Endothelial cell of umbilical vein (primary cell): ENCODE measurements at places on chromosomes 6 and 20. TPM values are rescaled to one million over a fixed set of nuclear protein-coding genes. Genes with fewer than 3 reads are reported as not detected.

GRCh38 chr6:30832864-30833263, 51.5 kb upstream of the DDR1 start:
- H3K4me3 ChIP-seq = no peak overlapping the region
- H3K4me1 ChIP-seq = peaks cover 8% of the 10 kb centered on the region
- no peaks in the 10 kb centered on the region for H3K36me3 ChIP-seq
- H3K27me3 ChIP-seq = peaks cover 7% of the 10 kb centered on the region
- no peak overlapping the region for H3K27ac ChIP-seq

The ECT2L gene
- total RNA-seq = not detected in 2 replicates

The CCDC170 gene
- total RNA-seq = 0.07 and 0.53 TPM in 2 replicates

The AP5S1 gene
- total RNA-seq = 19.2 and 22.0 TPM in 2 replicates

DNA sequence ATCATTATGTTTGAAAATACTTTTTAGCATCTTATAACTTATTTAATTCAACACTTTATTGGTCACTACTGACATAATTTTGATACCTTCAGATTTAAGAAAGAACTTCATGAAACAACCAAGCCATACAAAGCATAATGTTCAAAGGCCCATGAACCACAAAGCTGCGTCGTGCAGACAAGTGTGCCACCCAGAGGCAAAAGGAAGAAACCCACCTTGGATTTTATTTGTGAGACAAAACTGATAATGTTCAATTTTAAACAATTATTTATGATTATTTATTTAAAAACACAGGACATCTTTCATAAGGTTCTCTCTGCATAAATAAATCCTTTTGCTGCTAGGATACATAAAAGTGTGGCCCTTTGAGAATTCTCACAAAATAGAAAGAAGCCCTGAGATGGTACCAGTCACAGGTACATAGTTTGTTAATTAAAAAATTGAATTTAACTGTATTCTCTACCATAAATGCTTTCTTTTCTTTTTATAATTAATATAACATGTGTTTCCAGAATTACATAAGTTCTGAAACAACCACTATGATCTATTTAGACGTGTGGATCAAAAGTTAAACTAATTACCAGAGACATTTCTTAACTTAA, 143.7 kb downstream of the RALGAPA2 start:
- H3K4me3 ChIP-seq = no peak overlapping the region
- no peak overlapping the region for H3K27ac ChIP-seq
- no peaks in the 10 kb centered on the region for H3K4me1 ChIP-seq
- H3K36me3 ChIP-seq = peaks cover 2% of the 10 kb centered on the region
- peak; percentile 42 for DNase-seq

DNA sequence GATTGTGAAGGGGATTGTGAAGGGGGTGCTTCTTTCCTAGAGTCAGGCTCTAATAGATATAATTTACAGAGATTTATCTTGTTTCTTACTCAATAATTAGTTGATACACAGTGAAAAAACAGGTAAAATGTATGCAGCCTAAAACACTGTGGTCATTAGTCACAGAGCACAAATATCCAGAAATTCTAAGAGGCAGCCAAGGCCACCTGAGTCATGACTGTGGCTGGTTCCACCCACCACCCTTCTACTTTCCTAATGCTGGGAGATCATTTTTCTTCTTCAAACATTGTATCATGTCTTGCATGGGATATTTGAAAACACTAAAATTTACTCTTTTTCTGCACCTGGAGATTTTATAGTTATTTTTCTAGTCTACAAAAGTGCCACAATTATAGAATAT, 181.6 kb downstream of the OTOR start:
- H3K27me3 ChIP-seq = no peaks in the 10 kb centered on the region
- DNase-seq = no peak
- no peaks in the 10 kb centered on the region for H3K4me1 ChIP-seq
- no peaks in the 10 kb centered on the region for H3K36me3 ChIP-seq
- H3K27ac ChIP-seq = no peak overlapping the region
- H3K4me3 ChIP-seq = no peak overlapping the region

DNA sequence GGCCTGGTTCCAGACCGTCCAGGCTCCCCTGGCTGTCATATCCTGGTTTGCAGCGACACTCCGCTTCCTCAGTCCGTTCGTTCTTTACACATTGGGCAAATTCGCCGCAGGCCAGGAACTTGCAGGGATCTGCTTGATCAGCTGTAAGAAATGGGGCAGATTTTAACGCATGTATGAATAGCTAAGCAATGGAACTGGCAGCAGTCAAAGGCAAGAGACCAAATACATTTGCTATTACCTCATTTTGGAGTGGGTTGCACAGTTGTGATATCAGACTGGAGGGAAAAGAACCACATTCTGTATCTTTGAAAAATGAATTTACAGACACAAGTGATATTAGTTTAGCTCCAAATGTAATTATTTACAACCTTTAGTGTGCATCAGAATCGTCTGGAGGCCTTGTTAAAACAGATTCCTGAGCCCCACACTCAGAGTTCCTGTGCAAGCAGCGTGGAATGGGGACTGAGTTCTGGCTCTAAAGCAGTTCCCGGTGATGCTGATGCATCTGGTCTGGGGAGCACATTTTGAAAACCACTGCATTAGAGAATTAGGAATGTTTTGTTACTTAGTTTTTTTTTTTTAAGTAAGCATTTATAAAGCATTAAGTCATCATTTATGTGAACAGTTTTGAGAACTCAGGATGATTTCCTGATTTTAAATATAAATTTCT, 141.3 kb downstream of the IMPG1 start:
- no peaks in the 10 kb centered on the region for H3K36me3 ChIP-seq
- H3K4me3 ChIP-seq = no peak overlapping the region
- no peak overlapping the region for H3K27ac ChIP-seq
- no peaks in the 10 kb centered on the region for H3K27me3 ChIP-seq
- H3K4me1 ChIP-seq = peaks cover 4% of the 10 kb centered on the region
- DNase-seq = no peak

The DNAH8 gene
- total RNA-seq = 0.29 and 0.97 TPM in 2 replicates

The PTPRT gene
- not detected in 2 replicates for total RNA-seq

DNA sequence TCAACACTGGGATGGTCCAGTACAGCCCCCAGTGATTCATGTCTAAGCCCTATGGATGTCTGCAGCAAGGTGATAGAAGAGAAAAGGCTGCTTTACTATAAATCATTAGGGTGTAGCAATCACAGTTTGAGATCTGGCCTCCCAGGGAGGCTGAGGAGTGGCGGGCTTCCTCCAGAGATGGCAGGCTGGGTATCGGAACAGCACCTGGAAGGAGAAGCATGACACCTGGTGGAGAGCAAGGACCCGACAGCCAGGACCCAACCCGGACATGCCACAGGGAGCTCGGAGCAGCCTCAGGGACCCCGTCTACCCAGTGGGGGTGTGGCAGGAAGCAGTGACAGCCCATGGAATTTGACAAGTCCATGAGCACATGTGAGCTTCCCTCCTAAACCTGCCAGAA, 114.8 kb upstream of the CD93 start:
- H3K36me3 ChIP-seq = no peaks in the 10 kb centered on the region
- H3K4me3 ChIP-seq = no peak overlapping the region
- no peaks in the 10 kb centered on the region for H3K27me3 ChIP-seq

The PSORS1C2 gene
- total RNA-seq = not detected in 2 replicates

DNA sequence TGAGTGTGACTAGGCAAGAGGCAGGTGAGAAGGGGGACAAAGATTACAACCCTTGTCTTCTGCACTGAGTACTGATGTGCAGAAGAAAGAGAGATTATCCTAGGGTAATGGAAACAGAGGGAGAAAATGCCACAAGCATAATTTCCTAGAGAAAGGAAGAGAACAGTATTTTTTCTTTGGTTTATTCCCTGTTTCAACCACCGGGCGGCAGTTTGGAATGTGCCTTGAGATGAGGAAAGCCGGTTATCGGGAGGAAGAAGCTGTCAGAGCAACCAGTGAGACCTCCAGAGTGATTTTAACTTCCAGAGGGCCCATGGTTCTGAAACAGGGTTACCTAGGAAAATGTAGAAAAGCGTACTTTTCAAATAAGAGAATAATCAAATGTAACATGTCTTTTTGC, 121.4 kb downstream of the REV3L start:
- H3K27me3 ChIP-seq = no peaks in the 10 kb centered on the region
- H3K4me3 ChIP-seq = no peak overlapping the region
- peaks cover 2% of the 10 kb centered on the region for H3K36me3 ChIP-seq
- DNase-seq = peak; percentile 46
- H3K4me1 ChIP-seq = no peaks in the 10 kb centered on the region
- no peak overlapping the region for H3K27ac ChIP-seq

DNA sequence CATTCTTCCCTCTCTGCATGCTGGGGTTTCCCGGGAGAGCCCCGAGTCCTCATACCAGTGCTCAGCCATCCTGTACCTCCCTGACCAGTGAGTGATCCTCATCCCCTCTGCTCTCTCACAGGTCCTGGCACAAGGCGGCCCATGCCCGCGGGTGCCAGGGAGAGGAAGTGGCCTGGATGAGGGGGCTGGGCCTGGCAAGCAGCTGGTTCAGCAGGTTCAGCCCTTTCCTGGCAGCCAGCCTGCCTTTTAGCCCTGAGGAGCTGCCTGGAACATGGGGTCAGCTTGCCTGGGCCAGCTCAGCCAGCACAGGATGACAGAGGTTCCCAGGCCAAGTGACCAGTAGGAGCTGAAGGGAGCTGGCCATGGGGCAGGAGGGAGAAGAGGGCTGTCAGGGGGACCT, 10.9 kb downstream of the MOCS1 start:
- no peak for DNase-seq
- H3K4me3 ChIP-seq = no peak overlapping the region
- H3K27ac ChIP-seq = no peak overlapping the region
- no peaks in the 10 kb centered on the region for H3K27me3 ChIP-seq

The MYH7B gene
- total RNA-seq = 0.07 TPM in 1 of 2 replicates, not detected in the other

GRCh38 chr6:47336334-47336733, 26.6 kb upstream of the TNFRSF21 start:
- no peak overlapping the region for H3K27ac ChIP-seq
- peaks cover 2% of the 10 kb centered on the region for H3K27me3 ChIP-seq
- DNase-seq = no peak
- no peak overlapping the region for H3K4me3 ChIP-seq

DNA sequence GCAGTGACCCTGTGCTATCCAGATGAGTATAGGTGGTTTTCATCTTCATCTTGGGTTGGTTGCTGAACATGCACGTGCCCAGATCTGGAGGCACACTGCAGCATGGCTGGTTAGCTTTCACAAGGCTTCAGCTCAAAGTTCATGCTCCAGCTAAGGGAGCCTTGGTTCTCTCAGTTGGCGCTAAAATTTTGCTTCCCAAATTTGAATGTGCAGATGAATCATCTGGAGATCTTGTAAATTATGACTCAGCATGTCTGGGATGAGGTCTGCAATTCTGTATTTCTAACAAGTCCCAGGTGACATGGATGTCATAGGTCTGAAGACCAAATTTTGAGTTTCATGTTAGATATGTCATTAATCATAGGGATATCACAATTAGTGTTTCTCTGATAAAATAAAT, 230.8 kb downstream of the FOXA2 start:
- no peak for DNase-seq
- no peak overlapping the region for H3K4me3 ChIP-seq
- H3K36me3 ChIP-seq = no peaks in the 10 kb centered on the region
- no peaks in the 10 kb centered on the region for H3K4me1 ChIP-seq

The PRSS16 gene
- not detected in 2 replicates for total RNA-seq

DNA sequence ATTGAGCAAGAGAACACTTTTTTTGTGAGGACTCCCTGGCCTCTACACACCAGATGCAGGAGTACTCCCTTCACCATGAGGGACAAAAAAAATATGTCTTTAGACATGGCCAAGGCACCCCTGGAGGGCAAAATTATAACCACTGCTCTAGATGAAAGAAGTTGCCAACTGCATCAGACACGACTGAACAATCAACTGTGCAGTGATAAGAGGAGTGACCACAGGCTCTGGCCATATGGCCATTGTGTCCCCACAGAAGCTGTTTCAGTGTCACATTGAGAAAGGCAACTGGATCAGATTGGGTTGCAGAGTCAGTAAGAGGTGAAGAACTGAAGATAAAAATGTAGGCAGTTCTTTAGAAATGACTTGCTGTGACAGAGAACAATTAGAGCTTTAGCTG, 85.7 kb downstream of the C6orf118 start:
- no peak for DNase-seq
- no peaks in the 10 kb centered on the region for H3K27me3 ChIP-seq
- no peaks in the 10 kb centered on the region for H3K4me1 ChIP-seq
- H3K27ac ChIP-seq = no peak overlapping the region
- H3K4me3 ChIP-seq = no peak overlapping the region

DNA sequence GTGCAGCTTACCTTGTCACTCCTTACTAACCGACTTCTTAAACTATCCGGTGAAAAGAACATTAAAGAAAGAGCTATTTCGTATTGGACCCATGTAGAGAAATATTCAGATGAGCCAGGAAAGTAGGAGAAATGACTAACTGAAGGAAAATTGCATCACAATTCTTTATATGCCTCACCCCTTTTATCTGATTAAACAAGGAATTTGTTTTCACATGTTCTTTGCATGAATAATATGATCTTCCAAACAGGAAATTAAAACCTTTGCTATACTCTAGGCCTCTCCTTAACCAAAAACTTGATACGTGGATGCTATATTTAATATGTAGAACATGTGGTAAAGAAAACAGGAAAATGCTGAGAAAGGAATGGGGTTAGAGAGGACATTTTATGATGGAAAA, 41.9 kb upstream of the LRRC1 start:
- DNase-seq = peak; percentile 50
- H3K4me1 ChIP-seq = peaks cover 15% of the 10 kb centered on the region
- H3K27ac ChIP-seq = peak overlapping the region; percentile 75

DNA sequence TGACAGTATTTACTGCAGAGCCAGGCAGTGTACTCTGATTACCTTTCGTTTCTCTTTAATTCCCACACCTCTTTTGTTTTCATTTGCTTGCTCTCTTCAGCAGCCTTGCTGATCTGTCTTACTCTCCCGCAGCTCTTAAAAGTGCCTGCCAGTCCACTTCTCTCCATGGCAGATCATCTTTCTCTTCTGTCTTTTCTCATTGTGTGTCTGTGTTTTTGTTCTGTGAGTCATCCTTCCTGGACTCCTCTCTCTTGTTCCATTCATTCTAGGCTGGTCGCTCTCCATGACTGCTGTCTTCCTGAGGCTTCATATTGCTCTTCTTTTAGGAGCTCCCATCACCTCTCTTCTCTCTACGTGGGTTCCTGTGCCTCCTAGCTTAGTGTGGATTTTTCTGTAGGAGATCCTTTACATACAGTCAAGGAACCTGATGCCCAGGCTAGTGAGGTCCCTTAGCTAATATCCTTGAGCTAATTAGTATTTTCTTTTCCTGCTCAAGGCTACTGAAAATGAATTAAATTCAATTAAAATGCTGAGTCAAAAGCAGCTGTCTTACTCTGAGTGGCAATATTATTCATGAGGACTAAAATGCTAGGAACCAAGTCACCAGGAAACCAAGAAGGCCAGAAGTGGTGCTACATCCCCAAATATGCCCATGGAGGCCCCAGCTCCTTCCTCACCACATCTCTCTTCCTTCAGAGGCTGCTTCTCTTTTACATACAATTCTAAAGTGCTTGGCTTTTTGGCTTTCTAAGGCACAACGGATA, 86.1 kb downstream of the SLX4IP start:
- DNase-seq = peak; percentile 77
- H3K27me3 ChIP-seq = no peaks in the 10 kb centered on the region
- no peaks in the 10 kb centered on the region for H3K36me3 ChIP-seq
- peak overlapping the region; percentile 8 for H3K27ac ChIP-seq
- no peak overlapping the region for H3K4me3 ChIP-seq
- peaks cover 28% of the 10 kb centered on the region for H3K4me1 ChIP-seq

- DNase-seq = no peak
- no peaks in the 10 kb centered on the region for H3K27me3 ChIP-seq
- H3K4me3 ChIP-seq = no peak overlapping the region
- no peaks in the 10 kb centered on the region for H3K4me1 ChIP-seq
Observed at GRCh38 chr20:33059741-33060390, 6.2 kb downstream of the BPIFB3 start.

- peaks cover 1% of the 10 kb centered on the region for H3K27me3 ChIP-seq
- H3K4me3 ChIP-seq = no peak overlapping the region
- no peaks in the 10 kb centered on the region for H3K36me3 ChIP-seq
- H3K4me1 ChIP-seq = peaks cover 9% of the 10 kb centered on the region
- DNase-seq = peak; percentile 75
- H3K27ac ChIP-seq = no peak overlapping the region
Observed at GRCh38 chr6:83514866-83515466, 2.6 kb downstream of the PRSS35 start.

The HUS1B gene
- 1.2 and 1.8 TPM in 2 replicates for total RNA-seq
